ENCODE measurements at places on chromosomes 3 and 15.

GRCh38 chr3:99640214-99640851 lies 1.9 kb downstream of the COL8A1 start:
- DNase-seq: no peak

- DNase-seq: no peak
Observed at GRCh38 chr3:129617381-129618185, 11.1 kb upstream of the PLXND1 start.

GRCh38 chr3:151265866-151266265 lies 12.5 kb downstream of the P2RY14 start:
- DNase-seq: no peak

DNA sequence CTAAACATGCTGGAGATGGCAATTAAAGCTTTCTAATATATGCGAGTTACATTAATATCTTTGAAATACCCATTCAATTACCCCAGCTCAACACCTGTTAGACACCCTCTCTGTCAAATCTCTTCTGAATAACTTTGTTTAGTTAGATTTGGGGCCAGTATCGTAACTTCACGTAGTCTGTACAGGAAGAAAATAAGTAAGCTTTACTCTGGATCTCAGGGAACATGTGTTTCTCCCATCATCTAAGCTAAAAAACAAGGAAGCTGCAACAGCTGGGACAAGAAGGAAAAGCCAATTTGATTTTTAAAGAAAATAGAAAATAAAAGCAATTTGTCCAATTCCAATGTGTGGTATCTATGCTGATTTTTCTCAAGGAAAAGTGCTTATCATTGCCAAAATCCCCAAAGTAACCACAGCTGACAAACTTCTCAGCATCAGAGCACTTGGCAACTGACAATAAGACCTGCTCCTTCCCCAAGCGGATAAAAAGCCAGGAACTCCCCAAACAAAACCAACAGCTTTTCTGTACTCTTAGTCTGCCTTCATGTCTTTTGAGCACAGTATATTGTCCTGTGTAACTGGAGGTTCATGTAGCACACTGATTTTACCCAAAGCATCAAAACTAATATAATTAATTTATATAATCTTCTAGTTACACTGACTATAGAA lies 279.1 kb downstream of the ZBTB20 start:
- no peak for DNase-seq

DNA sequence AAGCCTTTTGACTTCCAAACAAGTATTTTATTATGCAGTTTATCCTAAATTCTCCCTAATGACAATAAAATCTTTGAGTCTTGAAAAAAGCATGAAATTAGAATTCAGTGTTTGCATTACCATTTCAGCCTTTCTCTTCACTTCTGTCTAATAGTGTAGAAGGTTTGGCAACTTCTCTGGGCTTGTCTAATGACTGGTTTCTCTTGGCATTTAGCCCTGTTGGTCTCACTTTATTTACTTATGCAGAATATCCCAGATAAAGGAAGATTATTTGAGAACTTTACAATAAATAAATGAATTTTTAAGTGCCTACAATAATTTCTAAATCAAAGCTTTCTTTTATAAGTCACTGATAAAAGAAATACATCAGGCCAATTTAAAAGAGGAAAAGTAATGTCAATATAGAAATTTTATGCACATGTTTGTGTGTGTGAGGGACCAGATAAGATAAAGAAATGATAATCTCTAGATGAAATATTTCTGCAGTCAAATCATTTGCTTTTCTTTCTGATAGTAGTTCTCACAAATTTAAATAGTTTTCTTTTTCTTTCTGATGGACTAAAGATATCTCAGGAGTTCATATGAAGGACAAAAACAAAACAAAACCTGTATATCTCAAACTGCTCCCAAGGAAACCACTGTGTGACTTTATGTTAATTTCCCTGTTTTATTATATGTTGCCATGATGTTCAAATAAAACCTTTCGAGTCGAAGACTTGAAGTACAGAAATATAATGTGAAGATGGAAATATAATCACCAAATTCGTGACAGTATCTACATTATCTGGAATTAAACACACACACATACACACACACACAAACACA lies 533.1 kb upstream of the CBLB start:
- no peak for DNase-seq

- no peak for DNase-seq
Observed at GRCh38 chr3:175426805-175427204, 567.7 kb downstream of the NAALADL2 start.

DNA sequence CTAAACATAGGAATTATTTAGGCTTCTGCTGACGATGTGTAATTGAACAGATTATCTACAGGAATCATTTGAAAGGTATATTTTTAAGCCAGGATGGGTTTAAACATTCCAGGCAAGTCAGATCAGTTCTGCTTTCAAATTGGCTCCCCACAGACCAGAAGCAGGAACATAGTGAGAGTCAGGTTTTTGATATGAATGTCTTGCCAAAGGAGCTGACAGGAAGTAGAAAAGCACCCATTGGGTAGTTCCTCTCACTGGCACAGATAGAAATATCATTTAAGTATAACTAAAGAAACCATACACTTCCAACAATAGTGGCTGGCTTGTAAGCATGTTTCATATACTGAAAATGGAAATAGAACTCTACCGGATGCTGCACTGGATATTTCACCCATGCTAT lies 95.2 kb downstream of the CLDN1 start:
- no peak for DNase-seq

GRCh38 chr15:23372284-23372683 lies 17.7 kb downstream of the GOLGA8S start:
- no peak for DNase-seq

GRCh38 chr15:72737061-72737460 lies 46.5 kb downstream of the ADPGK start:
- no peak for DNase-seq

- DNase-seq: no peak
Observed at GRCh38 chr3:7536921-7537320, 676.0 kb downstream of the GRM7 start.

- DNase-seq: no peak
Observed at GRCh38 chr15:31843426-31844055, 186.8 kb upstream of the CHRNA7 start.

- DNase-seq: no peak
Observed at GRCh38 chr15:39579487-39580116, 1.3 kb upstream of the THBS1 start.

DNA sequence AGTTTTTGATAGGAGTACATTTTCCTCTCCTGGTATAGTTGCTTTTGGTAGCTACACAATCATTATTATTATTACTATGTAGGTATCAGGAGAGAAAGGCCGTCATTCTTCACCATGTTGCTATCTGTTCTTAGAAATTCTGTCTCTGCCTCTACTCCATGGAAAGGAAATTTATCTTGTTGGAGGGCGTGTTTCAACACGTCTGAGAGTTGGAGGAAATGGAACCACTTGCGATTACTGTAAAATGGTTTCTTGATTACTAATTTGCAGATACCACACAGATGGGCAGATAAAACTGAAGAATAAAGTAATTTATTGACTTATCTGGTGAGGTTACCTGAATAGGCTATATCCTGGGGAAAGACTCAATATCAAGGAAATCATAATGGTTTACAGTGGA lies 488.4 kb downstream of the NR2F2 start:
- no peak for DNase-seq

DNA sequence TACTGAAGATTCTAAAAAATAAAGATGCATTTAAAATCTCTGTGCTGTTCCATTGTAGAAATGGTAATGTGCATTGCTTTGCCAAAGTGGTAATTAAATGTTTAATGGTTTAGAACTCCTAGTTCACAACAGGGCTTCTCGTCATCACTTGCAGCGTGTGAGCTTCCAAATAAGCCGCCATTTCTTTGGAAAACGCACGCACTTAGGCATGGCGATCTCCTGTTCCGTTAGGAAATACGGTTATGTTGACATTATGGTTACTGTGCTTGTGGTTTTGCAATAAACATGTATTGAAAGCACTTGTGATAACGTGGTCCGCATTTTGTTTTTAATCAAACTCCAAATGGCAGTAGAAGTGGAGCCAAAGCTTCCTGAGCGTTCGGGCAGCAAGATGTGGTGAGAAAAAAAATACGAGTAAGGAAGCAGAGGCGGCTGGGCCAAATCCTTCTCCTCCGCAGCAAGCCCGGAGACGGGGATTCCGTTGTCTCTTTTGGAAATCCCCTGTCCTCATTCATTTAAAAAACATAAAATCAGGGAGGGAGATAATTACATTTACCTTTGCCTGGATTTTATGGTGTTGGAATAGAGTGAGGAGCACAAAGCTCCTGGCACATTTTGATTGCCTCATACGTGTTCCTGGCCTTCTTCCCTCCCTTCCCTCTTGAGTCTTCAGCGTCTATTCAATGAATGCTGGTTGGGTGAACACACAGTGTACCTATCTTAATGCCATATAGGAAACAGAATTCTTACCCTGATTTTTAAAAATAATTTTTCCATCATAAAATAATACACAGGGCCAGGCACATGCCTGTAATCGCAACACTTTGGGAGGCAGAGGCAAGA lies 97.5 kb downstream of the SLC49A4 start:
- no peak for DNase-seq

DNA sequence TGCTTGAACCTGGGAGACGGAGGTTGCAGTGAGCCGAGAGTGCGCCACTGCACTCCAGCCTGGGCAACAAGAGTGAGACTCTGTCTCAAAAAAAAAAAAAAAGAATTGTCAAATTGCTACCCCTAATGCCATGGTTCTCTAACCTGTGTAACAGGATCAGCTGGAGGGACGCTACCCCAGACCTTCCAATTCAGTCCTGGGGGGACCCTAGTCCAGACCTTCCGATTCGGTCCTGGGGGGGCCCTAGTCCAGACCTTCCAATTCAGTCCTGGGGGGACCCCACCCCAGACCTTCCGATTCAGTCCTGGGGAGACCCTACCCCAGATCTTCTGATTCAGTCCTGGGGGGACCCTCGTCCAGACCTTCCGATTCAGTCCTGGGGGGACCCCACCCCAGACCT lies 29.8 kb upstream of the MUC20 start:
- DNase-seq: no peak

- DNase-seq: no peak
Observed at GRCh38 chr3:123348471-123349200, 100.3 kb downstream of the ADCY5 start.

GRCh38 chr15:87860743-87861142 lies 395.8 kb downstream of the NTRK3 start:
- no peak for DNase-seq

GRCh38 chr3:87796137-87796842 lies 262.5 kb downstream of the CGGBP1 start:
- no peak for DNase-seq

DNA sequence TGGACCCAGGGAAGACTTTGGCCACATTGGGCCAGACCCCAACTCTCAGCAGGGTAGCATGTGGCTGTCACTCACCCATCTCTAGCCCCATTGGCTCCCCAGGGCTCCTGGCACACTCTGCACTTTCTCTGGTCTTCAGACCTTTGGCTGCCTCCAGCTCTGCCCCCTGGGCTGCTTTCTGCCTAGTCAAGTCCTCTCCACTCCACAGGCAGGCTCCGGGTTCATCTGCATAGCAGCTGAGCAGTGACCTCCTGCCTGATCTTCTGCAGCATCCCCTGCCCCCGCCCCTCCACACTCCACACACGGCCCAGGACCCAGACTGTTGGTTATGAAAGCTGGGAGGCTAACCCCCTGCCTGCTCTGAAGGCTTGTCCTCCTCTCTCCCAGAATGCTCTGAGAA lies 8.4 kb upstream of the C15orf39 start:
- DNase-seq: no peak

DNA sequence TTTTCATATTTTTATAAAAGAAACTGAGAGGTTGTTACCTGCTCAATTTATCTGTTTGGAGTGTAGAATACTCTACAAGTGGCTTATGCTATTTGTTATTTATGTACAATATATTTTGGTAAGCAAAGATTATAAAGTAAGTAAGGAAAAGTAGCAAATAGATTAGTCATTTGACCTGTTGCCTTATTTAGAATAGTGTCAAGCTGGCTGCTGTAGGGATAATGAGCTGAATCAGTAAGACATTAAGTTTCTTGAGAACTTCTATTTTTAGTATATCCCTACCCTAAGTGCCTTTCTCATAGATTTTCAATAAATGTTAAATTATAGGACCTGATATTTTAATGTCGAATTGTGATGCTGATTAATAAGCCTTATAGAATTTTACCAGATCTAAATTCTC lies 37.2 kb downstream of the ECT2 start:
- DNase-seq: no peak

- no peak for DNase-seq
Observed at GRCh38 chr3:108178676-108179075, 43.5 kb downstream of the IFT57 start.

GRCh38 chr3:64901522-64901885 lies 213.7 kb upstream of the ADAMTS9 start:
- DNase-seq: no peak

DNA sequence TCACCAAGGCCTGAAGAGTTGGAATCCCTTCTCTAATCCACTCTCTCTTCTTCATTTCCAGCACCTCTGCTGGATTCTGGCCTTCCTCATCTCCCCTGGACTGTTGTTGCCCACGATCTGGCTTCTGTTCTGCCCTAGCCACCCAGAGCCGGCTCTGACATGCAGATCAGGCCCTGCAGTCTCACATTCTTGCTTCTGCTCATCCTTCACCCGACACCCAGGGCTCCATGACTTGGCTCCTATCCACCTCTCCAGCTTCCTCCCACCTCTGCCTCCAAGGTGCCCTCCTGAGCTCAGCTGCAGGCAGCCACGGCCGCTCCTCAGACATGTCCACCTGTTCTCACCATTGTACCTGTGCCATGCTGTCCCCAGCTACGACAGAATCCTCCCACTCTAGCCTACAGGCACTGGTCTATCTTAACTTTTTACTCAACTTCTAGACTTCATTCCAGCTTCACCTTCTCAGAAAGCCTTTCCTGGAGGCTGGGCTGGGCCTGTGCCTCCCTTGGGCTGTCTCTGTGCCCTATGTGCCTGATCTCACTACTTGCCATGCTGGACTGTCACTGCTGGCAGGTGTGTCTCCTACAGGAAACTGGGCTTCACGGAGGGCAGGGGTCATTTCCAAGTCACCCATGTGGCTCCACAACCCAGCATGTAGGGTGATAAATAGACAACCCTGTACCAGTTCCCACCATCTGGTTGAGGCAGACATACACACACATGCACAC lies 16.0 kb upstream of the TBC1D21 start:
- no peak for DNase-seq

- no peak for DNase-seq
Observed at GRCh38 chr3:191566469-191566868, 105.5 kb downstream of the PYDC2 start.

- DNase-seq: no peak
Observed at GRCh38 chr15:62124973-62125303, 40.1 kb downstream of the C2CD4B start.

- no peak for DNase-seq
Observed at GRCh38 chr3:120506828-120507774, 56.3 kb upstream of the FSTL1 start.
